Fibroblast of skin of back (primary cell): ENCODE measurements at places on chromosomes 3 and 15.

- peak; percentile 1 for DNase-seq
Observed at GRCh38 chr3:151630938-151631441, 102.7 kb upstream of the AADACL2 start.

DNA sequence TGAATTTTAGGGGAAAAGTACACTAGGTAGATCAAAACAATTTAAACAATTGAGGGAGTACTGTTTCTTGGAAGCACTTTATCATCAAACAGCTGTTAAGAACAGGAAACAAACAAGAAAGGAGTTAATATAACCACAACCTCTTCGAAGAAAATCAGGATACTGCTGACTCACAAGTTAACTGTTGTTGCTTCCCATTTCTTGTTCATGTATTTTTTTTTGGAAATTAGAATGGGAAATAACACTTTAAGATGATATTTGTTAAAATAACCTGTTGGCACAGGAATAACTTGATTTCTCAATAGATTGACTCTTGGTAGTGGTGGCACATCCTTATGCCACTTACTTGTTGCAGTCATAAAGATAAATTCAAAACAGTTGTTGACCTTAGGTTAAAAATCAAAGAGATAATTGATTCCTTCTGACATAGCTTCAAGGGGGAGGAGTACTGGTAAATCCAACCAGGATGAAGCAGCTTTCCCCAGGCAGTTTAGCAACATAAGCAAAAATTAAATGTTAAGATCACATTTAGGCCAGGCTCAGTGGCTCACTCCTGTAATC, 3.3 kb downstream of the BNIP2 start:
- DNase-seq = no peak

DNA sequence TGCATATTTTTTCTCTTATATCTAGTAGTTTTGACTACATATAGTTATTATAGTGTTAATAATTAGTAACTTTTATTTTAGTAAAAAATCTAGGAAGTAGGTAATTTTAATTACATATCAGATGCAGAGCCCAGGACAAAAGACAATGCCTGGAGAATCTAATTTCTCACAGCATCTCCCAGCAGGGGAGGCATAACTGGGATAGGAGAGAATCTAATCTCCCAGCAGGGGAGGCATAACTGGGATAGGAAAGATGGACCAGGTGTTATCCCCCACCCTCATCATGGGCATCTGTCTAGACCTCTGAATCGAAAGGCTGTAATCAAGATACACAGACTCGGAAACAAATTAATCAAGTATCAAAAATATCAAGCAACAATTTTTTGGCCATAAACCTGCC, 58.2 kb downstream of the OSTN start:
- no peak for DNase-seq

- peak; percentile 85 for DNase-seq
Observed at GRCh38 chr3:189324538-189325138, 152.9 kb downstream of the TPRG1 start.

DNA sequence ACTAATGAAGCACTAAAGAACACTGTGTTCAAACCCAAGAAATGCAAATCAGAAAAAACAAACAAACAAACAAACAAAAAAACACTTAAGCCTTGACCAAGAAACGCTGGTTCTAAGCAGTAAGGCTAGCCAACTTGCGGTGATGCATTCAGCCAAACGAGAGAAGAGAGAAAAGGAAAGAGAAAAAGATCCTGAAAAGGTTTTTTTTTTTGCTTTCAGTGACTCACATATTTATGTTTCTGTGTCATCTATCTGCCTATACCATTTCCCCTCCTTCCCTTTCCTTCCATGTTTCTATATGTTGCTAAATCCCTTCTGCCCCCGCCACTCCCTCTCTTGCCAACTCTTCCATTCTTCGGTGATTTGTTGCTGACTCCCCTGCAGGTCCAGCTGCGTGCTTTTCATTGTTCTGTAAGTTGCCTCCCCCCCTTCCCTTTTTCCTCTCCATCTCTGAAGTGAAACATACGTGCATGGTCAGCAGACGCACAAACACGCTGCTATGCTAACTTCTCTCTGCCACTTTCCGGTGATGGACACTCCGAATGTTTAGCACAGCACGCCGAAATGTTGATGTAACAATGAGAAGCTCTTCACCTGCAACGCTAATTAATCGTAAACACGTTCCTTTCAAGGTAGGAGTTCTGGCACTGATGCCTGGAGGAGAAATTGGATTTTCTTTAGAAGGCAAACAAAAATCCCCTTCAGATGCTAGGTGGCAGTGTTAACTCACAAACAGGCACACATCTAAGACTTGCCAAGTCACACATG, 154.4 kb downstream of the TUSC7 start:
- DNase-seq = peak; percentile 57

- DNase-seq = no peak
Observed at GRCh38 chr15:68276668-68277067, 877 bp upstream of the FEM1B start.

DNA sequence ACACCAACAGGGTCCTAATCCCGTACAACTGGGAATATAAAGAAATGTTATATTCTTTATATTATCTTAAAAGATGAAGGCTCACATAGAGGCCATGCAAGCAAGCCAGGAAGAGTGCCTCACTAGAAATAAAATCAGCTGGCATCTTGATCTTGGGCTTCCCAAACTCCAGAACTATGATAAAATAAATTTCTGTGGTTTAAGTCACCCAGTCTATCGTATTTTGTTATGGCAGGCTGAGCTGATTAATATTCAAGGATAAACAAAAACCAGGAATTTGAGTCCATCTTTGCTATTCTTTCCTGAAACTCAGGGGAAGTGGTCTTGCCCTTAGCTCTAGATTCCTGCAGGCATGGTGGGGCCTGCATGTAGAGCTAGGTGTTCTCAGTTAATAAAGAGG, 42.7 kb downstream of the ATOSA start:
- DNase-seq = no peak

DNA sequence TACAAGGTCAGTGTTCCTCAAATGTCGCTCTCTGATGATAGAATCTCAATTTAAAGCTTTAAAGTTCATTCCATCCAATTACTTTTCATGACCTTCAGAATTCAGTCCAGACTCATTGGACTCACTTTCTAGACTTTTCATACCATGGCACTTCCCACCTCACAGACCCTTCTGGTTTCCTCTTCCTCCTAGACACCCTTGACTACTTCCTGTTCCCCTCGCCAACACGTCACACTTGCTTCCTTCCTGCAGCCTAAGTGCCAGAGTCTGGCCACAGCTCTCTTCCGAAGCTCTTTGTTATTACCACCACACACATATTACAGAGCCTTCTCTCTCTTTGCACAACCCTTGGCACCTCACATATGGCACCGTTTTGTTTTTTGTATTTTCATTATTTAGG, 59.1 kb upstream of the UMPS start:
- no peak for DNase-seq

GRCh38 chr15:89164712-89165211, 56.6 kb downstream of the RLBP1 start:
- no peak for DNase-seq
